Effector memory CD8-positive, alpha-beta T cell (primary cell): ENCODE measurements at places on chromosomes 5 and 9.

DNA sequence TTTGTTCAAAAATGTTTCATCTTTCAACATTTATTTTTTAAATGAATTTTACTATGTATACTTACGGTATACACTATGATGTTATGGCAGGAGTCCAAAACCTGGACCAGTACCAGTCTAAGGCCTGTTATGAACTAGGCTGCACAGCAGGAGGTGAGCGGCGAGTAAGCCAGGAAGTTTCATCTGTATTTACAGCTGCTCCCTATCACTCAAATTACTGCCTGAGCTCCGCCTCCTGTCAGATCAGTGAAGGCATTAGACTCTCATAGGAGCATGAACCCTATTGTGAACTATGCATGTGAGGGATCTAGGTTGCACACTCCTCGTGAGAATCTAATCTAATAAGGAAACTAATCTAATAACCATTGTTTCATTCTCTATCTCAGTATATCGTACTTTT is 715.5 kb upstream of the PTPRD start:
- H3K27me3 ChIP-seq, result no peaks in the 10 kb centered on the region
- no peak overlapping the region for H3K27ac ChIP-seq
- H3K36me3 ChIP-seq, result no peaks in the 10 kb centered on the region
- no peak for DNase-seq
- H3K4me3 ChIP-seq, result no peak overlapping the region

GRCh38 chr9:25716220-25716872 is 38.1 kb upstream of the TUSC1 start:
- H3K4me1 ChIP-seq, result no peaks in the 10 kb centered on the region
- no peak overlapping the region for H3K27ac ChIP-seq
- no peaks in the 10 kb centered on the region for H3K27me3 ChIP-seq
- H3K36me3 ChIP-seq, result no peaks in the 10 kb centered on the region
- H3K4me3 ChIP-seq, result no peak overlapping the region

GRCh38 chr9:98381311-98382103 is 126.1 kb upstream of the TBC1D2 start:
- no peaks in the 10 kb centered on the region for H3K27me3 ChIP-seq
- H3K36me3 ChIP-seq, result no peaks in the 10 kb centered on the region

- no peak overlapping the region for H3K4me3 ChIP-seq
- no peaks in the 10 kb centered on the region for H3K4me1 ChIP-seq
- H3K27me3 ChIP-seq, result no peaks in the 10 kb centered on the region
Observed at GRCh38 chr5:143495110-143495509, 91.6 kb upstream of the NR3C1 start.

DNA sequence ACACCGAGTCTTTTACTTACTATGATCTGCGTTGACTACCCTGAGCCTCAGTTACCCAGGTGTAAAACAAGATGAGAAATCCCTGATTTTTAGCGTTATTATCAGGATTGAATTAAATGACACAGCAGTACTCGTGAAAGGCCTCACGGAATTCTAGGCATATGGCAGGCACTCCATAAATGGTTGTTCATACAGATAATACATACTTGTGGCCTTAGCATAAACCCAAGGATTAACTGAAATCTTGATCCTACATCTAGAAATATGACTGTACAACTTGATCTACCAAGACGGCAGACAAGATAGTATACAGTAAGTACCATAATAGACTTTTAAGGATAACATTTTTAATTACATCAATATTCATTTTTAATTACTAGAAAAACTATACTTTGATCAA is 409.8 kb downstream of the BNC2 start:
- H3K4me1 ChIP-seq, result no peaks in the 10 kb centered on the region
- H3K36me3 ChIP-seq, result no peaks in the 10 kb centered on the region
- no peak for DNase-seq
- H3K27ac ChIP-seq, result no peak overlapping the region
- H3K27me3 ChIP-seq, result no peaks in the 10 kb centered on the region
